ENCODE measurements at places on chromosomes 13 and 19.

DNA sequence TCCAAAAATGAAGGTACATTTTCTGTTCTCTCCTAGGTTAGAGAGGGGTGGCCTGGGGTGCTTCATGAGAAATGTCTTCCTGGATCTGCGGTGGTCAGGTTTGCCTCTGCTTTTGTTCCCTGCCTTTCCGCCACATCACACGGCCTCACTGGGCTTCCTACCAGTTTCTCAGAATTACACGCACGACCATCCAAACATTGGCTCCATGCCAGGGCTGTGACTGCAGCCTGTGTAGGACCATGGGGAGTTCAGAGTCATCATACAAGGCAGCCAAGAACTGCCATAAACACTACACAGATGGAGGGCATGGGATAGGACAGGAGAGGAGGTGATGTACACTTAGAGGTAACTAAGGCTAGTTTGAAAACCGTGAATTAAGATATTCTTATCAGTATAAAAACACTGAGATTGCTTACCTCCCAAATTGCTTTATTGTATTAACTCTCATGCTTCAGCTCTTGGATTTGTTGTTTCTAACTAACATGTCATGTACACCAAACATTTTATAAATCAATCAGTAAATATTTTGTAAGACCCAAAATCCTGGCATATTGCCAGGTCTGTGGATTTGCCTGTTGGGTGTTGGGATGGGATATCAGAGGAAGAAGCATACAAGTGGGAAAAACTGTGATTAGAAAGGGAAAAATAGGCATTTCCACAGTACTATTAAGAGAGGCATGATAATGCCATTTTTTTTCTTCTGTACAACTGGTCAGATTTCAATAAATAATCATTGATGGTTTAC, 45.2 kb downstream of the CDADC1 start:
- peak; percentile 80 for DNase-seq

- DNase-seq: no peak
These were observed 27.4 kb downstream of the LATS2 start for GRCh38 chr13:21033856-21034602.

DNA sequence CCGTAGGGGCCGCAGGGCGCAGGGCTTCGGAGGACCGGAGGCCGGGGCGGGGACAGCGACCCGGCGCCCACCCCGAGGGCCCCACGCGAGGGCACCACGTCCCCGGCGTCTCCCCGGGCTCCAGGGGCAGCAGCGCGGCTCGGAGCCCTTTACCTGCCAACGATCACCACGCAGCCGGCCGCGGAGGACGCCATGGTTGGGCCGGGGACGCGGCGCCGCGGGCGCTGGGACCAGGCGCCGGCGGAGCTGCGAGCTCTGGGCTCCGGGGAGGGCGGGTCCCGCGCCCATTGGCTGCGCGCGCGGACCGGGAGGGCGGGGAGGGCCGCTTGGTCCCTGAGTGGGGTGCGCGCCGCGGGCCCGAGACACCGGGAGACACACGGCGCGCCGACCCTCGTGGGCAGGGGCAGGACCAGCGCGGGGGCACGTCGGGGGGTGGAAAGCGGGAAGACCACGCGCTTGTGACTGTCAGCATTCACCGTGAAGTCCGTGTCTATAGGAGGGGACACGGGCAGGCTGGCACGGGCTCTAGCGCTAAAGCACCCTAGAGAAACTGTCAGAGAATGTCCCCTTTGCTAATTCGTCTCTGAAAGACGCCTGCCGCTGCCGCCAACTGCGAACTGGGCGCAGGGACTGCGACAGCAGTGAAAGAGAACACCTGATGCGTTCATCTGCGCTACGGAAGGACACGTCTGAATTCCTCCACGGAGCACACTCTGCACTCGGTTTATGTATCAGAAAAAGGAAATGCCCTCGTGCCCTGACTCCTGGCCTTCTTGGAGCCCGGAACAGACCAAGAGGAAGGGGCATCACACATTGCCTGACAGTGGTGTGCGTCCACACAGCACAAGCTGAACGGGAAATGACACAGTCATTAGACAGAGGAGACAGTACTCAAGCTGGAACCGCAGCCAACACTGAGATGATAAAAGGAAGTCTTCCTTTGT, at the start of gene CRYL1:
TSS of gene CRYL1 (minus strand) at position 257 of the 944 bp plus-strand sequence. CDS start at position 194, 63 bp downstream.
- DNase-seq: peak; percentile 11

DNA sequence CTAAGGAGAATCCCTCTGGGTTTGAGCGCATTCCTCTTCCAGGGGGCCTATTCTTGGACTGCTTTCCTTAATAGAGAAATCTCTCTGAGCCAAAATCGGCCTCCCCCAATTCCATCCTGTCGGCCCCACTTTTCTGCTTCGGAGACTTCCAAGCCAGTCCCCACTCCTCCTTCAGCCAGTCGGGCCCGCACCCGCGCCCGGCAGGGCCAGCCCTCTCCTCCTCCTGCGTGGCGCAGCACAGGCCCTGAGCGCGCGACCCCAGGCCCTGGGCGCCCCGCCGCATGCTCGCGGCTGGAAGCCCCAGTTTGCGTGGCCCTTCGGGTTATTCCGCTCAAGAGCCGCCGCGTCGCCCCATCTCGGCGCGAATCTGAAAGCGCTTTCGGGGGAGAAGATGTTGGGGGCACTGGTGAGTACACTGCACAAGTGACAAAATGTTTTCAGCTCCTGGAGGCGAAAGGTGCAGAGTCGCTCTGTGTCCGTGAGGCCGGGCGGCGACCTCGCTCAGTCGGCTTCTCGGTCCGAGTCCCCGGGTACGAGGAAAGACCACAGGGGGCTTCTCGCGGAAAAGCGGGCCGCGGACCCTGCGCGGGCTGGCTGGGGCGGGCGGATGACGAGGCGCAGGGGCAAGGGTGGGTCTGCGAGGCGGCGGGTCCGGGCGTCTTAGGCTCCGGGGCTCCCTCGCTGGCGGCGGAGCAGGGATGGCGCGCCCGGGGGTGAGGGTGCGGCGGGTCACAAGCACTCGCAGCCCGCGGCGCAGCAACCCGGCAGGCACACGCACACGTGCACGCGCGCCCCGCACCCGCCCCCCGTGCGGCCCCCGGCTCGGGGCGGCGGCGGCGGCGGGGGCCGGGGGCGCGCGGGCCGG, at the start of gene IL17D:
TSS of gene IL17D (plus strand) at position 785 of the 865 bp plus-strand sequence. CDS start 303 bp downstream, outside the sequence.
- DNase-seq: no peak

DNA sequence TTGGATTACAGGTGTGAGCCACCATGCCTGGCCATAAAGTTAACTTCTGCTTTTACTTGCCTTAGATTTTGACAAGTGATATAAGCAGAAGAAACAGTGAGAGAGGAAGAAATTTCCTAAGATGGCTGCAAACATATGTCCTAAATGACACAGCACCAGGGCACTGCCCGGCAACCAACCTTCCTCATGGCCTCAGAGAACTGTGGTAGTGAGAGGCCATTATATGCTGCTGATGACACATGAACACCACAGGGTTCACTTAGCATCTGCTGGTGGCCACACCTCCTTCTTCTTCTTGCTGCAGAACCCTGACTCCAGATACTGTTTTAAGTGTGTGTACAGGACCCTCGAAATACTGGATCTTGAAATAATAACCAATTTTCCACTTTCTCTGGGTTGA, 88.2 kb downstream of the KCTD12 start:
- DNase-seq: no peak

DNA sequence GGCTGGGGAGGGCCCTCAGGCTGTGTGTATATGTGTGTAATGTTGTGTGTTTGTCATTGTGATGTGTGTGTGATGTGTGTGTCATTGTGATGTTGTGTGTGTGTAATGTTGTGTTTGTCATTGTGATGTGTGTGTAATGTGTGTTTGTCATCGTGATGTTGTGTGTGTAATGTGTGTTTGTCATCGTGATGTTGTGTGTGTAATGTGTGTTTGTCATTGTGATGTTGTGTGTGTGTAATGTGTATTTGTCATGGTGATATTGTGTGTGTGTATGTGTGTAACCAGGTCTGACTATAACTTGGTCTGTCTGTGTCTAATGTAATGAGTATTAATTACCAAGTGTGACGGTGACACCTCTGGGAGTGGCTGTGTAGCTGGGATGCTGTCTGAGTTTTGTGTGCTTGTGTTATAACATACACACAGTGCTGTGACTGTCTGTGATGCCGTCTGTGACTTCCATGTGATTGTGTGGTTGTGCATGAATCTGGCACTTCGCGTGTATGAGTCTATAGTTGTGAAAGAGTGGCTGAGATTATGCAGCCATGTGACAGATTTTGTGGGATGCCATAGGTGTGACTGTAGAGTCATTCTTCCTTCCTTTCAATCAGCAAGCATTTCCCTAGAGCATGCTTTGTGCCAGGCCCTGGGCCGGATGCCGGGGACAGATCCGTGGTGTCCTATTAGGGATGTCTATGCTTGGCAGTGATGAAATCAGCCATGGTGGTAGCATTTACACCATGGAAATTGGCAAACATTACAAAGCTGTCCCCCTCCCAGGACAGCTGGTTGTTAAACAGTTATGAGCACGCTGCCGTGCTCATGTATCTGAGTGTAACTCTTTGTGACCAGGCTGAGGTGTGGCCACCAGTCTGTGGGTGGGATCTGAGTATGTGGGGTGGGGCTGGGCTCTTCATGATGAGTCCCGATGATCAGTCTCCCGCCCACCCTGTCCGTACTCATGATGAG, 6.4 kb downstream of the TNFSF14 start:
- DNase-seq: no peak

DNA sequence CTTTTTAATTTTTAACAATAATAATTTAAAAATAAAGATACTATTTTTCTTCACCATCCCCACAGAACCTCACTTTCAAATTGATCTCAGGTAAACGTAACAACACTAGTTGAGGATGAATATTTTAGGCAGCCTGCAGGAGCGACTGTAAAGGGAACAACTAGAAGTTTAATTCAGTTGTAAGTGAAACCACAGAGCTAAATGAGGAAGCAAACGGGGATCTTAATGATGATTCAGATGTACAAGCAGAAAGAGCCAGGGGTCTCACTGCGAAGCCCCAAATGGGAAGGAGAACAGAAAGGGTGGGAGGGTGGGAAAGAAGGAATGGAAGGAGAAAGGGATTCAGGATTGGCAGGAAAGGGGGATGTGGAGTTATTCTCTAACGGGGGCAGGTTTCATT, 54.6 kb upstream of the RAP2A start:
- no peak for DNase-seq

- no peak for DNase-seq
These were observed 25.0 kb downstream of the DACH1 start for GRCh38 chr13:71842003-71842402.

DNA sequence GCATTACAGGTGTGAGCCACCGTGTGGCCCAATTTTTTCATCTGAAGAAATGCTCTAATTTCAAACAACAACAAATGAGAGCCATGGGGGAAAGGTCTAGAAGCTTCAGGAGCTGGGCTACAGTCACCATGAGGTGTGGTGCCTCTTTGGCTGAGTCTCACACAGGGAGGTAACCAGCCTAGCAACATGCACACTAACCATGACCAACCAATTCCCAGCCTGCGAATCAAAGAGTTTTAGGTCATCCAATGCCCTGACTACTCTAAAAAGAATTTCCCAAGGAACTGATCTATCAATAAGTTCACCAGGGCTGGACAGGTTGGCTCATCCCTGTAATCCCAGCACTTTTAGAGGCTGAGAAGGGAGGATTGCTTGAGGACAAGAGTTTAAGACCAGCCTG, 29.9 kb downstream of the PBX4 start:
- DNase-seq: no peak

GRCh38 chr19:18696023-18696422, 12.5 kb downstream of the CRTC1 start:
- no peak for DNase-seq

DNA sequence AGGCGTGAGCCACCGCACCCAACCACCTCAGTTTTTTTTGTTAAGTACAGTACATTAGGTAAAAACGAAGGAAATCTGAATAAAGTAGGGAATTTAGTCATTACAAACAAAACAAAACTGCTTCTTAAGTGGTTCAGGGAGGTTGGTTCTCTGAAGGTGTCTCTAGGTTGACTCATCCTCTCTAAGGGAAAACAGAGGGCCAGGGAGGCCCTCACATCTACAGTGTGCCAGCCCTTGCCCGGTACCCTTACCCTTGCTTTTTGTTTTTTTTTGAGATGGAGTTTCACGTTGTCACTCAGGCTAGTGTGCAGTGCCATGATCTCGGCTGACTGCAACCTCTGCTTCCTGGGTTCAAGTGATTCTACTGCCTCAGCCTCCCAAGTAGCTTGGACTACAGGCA, 17.2 kb upstream of the JUND start:
- no peak for DNase-seq

- no peak for DNase-seq
These were observed 18.4 kb downstream of the LTBP4 start for GRCh38 chr19:40619333-40620160.

DNA sequence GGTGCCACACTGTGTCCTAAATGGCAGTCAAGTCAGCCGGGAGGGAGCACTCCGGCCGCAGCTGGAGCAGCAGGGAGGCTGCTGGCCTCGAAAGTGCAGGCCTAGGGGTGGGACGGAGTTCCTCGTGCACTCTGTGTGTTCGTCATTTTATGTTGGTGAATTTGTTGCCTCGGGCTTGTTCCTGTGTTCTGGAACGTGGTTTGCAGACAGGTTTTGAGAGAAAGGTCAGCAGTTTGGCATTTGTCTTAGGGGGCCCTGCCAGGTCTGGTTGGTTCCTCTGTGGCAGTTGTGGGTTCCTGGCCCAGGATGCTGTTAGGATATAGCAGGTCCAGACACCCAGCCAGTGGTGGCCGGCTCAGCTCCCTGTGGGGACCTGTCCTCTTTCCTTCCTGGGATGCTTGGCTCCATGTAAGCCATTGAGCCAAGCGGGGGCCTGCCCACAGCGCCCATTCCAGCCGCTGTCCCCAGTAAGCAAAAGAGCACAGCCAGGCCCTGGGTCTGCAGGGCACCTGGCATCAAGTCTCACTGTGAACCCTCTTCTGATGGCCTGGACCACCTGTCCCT, 30.0 kb downstream of the MPHOSPH8 start:
- DNase-seq: no peak

- DNase-seq: no peak
These were observed 16.2 kb downstream of the ZNF331 start for GRCh38 chr19:53553865-53554791.

DNA sequence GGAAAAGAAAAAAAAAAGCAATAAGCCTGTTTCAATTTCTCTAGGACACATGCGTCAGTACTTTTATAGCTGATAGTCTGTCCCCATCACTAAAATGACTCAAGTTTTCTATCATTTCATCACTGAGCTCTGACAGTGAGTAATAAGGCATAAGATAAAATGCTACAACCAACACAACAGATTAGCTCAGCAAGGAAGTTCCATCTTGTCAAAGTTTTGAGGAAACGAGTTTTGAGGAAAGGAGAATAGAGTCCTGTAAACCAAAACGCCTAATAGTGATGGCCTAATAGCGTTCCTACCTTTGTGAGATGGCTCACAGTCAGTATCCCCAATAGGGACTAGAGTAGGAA, 145.1 kb downstream of the LACC1 start:
- no peak for DNase-seq

DNA sequence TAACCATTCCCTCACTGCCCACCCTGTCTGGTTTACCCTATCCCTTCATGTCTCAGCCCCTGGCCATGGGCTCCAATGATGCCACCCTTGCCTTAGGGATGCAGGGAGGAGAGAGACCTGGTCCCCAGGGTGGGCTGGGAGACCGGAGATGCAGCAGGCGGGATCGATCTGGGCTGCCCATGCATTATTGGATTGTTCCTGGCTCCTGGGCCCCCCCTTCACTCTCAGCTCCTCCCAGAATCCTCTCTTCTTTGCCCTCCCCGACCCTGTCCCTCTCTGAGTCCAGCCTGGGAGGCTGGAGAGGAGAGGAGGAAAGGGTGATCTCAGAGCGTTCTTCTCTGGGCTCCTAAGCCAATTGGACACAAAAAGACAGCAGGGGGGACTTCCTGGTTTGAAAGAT, 5.8 kb downstream of the KASH5 start:
- DNase-seq: no peak

- no peak for DNase-seq
These were observed 29.1 kb upstream of the CSNK1A1L start for GRCh38 chr13:37134411-37135041.

- no peak for DNase-seq
These were observed 117.6 kb downstream of the MIPEP start for GRCh38 chr13:23771552-23771951.
